ENCODE measurements at places on chromosomes 12 and 14.

DNA sequence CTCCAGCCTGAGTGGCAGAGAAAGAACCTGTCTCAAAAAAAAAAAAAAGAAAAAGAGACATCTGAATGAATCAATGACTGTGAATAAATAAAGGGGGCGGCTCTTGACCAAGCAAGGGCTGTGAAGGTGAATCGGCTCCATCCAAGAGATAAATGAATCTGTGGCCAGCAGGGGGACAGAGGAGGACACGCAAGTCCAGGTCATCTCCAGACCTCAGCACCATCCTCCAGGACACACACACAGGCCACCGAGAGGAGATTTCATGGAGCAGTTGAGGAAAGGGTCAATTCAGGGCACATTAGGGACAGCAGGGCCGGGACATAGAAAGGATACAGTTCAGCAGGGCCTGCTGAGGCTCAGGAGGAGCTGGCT, 21.6 kb downstream of the TRPV4 start:
- DNase-seq, result no peak

- DNase-seq, result no peak
Measured at GRCh38 chr12:53944209-53944608, 5.6 kb downstream of the HOXC13 start.

GRCh38 chr14:53549956-53550355, 396.8 kb upstream of the DDHD1 start:
- no peak for DNase-seq

GRCh38 chr12:119913536-119914330, 36.6 kb upstream of the CIT start:
- DNase-seq, result no peak

- no peak for DNase-seq
Measured at GRCh38 chr14:101075801-101076413, 172.4 kb upstream of the RTL1 start.

DNA sequence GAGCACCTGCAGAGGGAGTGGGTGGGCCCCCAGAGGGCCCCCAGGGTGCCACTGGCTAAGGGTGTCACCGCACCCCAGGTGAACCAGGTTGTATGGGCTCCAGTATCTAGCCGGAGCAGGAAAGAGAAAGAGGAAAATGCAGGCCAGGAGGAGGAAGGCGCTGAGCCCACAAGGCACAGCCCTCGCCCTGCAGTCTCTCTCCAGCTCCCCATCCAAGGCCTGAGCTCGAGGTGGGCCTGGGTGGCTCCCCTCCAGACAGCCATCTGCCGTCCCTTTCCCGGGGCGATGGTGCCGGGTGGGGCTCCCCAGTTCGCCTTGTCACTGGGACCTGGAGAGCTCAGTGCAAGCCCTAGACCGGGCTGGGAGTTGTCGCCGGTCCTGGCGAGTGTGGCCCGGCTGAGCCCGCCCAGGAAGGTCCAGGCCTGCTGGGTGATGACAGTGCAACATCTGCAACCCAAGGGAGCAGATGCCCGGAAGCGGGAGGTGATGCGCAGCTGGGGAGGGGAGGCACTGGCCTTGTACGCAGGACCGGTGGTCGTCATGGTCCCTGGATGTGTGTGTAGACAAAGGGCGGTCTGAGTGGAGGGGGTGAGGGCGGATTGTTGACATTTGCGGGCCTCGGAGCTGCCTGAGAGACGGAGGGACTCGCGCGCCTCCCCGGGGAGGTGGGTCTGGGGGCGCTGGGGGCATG, 716 bp downstream of the TMEM179 start:
- no peak for DNase-seq

GRCh38 chr14:24834956-24835355, 201.0 kb upstream of the GZMB start:
- no peak for DNase-seq
